ENCODE measurements at places on chromosomes 7 and 10. TPM values are rescaled to one million over a fixed set of nuclear protein-coding genes. Genes with fewer than 3 reads are reported as not detected.

The SPDYE8 gene
- not detected for total RNA-seq

The OGDHL gene
- total RNA-seq = 3.4 TPM

The ZNF736 gene
- 11.3 TPM for total RNA-seq

The FAM25C gene
- total RNA-seq = not detected

The POLR2J2 gene
- total RNA-seq = 2.2 TPM

The TMEM130 gene
- total RNA-seq = 3.7 TPM

DNA sequence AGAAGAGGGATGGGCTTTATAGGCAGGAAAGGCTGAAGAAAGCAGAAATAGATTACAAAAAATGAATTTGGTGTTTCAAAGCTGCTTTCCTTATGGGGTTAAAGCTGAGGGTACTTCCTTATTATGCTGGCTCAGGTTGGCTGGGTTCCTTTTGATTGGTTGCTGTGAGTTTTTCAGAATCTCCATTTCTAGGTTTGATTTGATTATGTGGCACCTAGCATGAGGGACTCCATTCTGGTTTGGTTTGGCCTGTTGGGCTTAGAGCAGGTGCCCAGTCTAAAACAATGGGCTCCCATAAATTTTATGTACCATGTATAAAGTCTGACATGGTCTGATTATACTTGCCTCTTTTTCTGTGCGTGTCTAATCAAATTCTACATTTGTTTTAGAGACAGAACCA, 362.7 kb downstream of the CXCL12 start:
- DNase-seq = no peak

GRCh38 chr10:105974803-105975456, 1189.6 kb downstream of the SORCS1 start:
- DNase-seq = no peak

DNA sequence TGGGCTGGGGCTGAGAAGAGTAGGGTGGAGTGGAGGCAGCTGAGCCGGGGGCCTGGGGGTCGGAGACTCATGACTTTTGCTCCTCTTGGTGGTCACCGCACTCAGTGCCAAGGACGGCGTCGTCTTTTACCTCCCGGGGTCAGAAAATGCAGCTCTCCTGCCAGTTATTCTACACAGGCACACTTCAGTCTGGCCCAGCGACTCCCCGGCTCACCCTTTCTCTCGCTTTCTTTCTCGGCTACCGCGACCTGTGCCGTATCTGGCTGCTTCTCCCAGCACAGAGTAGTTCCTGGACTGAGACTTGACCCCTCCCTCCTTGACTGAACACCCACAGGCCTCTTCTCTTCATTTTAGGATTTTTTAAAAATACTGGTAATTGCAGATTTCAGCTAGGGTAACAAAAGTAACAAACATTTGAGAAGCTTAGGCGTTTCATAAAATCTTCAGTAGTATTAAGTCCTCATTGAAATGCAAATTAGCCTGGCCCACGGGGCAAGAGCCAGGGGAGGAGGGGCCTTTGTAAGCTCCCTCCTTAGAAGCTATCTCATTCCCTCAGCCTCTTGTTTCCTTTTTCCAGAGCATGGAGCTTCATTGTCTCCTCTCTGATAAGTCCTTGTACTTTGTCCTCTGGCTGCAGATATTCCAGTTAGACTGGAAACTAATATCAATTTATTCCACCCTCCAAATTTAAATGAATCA, 1.1 kb upstream of the PRLHR start:
- no peak for DNase-seq

- no peak for DNase-seq
Observed at GRCh38 chr7:22361320-22361719, 4.4 kb upstream of the RAPGEF5 start.

DNA sequence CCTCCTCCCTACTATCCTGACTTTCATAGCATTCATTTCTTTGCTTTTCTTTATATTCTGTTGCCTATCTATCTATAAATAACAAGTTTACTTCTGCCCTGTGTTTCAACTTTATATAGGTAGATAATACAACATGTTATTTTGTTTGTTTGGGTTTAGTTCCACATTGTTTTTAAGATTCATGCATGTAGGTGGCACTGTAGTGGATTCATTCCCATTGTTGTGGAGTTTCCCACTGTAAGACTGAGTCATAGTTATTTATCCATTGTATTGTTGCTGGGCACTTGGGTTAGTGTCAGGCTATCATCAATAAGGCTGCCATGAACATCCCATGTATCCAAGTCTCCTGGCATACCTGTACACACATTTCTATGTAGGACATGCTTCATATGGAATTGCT, 127.7 kb downstream of the ARHGAP22 start:
- no peak for DNase-seq

- DNase-seq = no peak
Observed at GRCh38 chr10:69845574-69846292, 44.0 kb downstream of the COL13A1 start.

DNA sequence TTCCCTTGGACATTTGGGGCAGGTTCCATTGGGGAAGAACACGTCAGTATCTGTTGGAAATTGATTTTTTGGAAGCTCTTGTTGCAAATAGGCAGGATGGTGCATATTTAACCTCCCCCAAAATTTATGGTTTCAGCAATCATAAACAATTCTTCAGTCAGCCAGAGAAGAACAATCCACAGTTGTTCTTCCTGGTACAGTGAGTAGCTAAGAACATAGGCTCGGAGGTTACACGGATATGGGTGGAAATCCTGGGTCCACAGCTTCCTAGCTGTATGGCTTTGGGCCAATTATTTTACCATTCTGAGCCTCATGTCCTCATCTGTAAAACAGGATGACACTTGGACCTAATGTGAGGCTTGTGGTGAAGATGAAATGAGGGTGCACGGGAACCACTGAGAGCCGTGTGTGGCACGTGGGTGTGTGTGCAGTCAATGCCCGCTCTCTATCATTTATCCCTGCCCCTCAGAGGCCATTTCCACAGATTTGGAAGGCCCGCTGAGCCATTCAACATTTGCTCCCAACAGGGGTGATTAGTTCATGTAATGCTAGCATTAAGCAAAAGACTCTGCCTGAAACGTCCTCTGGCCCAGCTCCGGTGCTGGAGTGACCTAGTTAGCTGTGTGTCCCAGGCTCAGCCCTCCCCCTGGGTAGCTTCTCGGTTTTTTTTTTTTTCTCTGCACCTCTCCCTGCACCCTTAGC, 9.7 kb downstream of the CAMK1D start:
- no peak for DNase-seq

- no peak for DNase-seq
Observed at GRCh38 chr10:72006026-72006425, 41.8 kb downstream of the CHST3 start.

DNA sequence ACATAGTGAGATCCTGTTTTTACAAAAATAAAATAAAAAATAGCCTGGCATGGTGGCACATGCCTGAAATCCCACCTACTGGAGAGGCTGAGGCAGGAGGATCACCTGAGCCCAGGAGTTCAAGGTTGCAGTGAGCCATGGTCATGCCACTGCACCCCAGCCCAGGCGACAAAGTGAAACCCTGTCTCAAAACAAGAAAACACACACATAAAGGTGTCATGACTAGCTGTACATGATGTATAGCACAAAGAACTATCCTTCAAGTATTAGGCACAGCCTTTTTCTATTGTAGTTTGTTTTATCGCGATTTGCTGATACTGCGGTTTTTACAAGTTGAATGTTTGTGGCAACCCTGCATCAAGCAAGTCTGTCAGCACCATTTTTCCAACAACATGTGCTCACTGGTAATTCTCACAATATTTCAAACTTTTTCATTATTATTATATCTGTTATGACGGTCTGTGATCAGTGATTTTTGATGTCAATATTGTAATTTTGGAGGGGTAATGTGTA, 11.5 kb upstream of the SNX13 start:
- DNase-seq = no peak
